Effector memory CD4-positive, alpha-beta T cell (primary cell): ENCODE measurements at places on chromosomes 16 and 17.

GRCh38 chr16:75304521-75305363 lies 53.3 kb upstream of the BCAR1 start:
- no peak for DNase-seq

DNA sequence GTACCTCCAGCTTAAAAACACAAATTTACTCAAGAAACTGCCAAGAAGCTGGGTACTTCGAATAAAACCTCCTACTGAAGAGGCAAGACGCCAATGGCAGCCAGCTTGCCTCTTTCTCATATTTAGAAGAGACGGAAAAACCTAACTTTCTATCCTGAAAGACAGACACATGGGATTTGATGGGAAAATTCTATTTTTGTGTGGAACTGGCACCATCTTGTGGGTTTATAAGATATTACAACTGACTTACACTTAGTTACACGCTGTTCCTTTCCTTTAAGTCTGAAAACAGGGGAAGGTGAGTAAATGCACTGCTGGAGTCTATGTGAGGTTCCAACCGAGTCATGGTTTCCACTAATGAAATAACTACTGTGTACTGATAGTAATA lies 10.3 kb downstream of the ZNF18 start:
- DNase-seq, result no peak

DNA sequence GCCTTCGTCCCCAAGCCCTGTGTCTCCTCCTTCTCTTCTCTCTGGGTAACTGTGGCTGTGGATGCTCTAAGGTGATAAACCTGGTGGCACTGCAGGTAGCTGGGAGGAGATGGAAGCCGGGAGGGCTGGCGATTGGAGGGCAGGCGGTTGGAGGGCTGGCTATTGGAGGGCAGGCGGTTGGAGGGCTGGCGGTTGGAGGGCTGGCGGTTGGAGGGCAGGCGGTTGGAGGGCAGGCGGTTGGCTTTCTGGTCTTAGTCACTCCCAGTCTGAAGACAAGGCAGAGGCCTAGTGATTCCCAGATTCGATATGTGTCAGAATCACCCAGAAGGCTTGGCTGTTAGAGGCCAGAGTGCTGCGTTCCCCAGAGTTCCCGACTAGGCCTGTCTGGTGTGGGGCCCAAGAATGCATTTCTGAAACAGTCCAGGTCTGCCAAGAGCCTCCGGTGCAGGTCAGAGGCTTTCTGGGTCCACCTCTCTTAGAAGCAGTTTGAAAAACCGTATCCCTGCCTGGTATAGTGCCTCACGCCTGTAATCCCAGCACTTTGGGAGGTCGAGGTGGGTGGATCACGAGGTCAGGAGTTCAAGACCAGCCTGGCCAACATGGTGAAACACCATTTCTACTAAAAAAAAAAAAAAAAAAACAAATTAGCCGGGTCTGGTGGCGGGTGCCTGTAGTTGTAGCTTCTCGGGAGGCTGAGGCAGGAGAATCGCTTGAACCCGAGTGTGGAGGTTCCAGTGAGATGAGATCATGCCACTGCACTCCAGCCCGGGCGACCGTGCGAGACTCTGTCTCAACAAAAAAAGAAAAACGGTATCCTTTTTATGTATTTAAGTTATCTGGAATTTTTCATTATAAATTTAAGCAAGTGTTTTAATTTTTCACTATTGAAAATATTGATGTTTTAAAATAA lies 59.7 kb downstream of the WDR45B start:
- no peak for DNase-seq

- DNase-seq, result no peak
These were observed 147.3 kb downstream of the PCTP start for GRCh38 chr17:55898195-55898594.

DNA sequence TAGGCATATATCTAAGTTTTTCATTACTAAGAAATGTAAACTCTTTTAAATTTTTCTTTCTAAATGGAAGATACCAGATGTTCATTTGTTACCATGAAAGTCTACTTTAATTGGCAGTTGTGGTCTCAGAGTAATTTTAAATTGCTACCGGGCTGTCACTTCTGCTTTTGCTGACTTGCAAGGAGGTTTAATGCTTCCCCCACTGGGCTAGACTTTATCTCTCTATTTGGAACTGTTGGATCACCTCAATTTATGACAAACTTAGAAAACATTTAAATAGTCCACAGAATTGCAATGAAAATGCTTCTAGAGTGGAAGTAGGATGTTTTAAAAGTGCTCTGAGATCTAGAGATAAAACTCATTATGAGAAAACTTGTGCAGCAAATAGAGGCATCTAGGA lies 479.8 kb upstream of the GOT2 start:
- no peak for DNase-seq

GRCh38 chr17:17370711-17371110 lies 67.5 kb downstream of the NT5M start:
- no peak for DNase-seq

DNA sequence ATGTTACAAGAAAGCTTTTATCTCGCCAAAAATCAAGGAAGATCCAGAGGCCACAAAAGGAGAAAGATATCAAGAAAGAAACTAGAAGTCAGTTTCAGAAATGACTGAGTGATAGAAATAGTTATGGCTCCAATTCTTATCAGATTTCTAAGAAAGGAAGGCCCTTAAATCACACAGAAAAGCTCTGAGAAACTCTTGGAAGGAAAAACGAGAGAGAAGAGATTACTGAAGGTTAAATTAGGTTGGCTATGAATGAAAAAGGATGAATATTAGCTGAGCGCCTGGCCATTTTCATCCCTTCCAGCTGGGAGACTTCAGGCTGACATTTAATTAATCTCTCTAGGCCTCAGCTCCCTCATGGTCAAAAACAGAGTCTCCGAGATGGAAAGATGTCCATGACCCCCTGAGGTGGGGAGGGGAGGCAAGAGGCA lies 72.3 kb downstream of the CYTH1 start:
- no peak for DNase-seq

DNA sequence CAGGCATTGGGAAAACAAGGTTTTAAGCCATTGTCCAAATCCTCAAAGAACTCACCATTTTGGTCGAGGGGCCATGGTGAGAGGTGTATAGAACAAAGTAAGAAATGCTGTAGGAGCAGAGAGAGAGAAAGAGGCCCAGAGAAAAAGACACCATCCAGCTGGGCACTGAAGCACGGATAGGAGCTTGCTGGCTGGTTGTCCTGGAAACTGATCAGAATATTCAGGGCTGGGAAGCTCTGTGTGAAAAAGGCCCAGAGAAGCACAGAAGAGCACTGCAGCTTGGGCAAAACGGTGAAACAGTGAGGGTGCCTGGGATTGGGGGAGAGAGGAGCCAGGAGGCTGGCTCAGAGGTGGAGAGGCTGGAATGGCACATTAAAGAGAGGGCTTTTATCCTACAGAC lies 16.5 kb downstream of the HS3ST3B1 start:
- DNase-seq, result no peak

GRCh38 chr17:57604771-57605674 lies 140.1 kb downstream of the CCDC182 start:
- no peak for DNase-seq

- no peak for DNase-seq
These were observed 93.9 kb downstream of the SDR42E1 start for GRCh38 chr16:81917375-81917774.

DNA sequence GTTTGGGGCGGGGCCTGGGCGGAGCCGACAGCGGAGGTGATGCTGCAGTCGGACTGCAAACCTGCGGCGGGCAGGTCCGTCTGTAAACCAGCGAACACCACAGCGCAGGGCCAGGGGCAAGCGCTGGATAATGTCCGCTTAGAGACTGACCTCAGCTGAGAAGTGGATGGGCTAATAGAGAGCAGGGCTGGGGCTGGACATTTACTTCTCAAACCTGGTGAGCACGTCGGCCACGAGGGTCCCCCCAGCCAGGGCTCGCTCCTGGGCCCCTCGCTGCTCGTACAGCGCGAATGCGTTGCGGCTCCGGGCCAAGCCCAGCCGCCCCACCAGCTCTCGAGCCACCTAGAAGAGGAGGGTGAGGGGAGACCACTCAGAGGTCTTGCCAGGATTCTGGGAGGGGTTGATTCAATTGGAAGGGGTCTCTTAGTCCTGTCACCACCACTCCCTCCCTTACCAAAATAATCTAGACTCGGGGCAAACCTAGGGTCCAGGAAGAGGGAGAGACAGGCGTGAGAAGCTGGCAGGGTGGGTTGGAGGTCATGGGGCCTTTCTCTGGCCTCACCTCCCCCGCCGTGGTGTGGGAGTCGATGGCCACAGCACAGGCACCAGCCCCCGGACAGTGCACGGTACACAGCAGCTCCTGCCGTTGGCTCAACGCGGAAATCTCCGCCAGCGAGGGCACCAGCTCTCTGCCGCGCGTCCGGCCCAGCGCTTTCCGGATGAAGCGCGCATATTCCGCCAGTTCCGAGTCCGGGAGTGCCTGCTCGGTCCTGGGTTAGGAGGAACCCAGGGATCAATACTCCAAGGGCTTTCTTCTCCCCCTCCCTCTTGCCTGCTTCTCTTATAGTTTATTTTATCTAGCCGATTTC lies 5.8 kb downstream of the PLEKHH3 start:
- DNase-seq, result no peak

DNA sequence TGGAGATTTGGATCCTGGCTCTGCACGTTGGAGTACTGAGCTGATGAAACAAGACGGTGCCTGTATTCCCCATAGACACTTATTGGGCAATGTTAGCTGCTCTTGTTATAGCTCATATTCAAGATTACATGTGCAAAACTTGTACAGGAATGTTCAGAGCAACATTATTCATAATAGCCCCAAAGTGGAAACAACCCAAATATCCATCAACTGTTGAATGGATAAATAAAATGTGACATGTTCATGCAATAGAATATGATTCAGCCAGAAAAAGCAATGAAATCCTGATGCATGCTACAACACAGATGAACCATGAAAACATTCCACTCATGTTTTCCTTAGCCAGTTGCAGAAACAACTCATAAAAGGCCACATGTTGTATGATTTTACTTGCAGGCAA lies 5.7 kb upstream of the SDR42E1 start:
- no peak for DNase-seq

DNA sequence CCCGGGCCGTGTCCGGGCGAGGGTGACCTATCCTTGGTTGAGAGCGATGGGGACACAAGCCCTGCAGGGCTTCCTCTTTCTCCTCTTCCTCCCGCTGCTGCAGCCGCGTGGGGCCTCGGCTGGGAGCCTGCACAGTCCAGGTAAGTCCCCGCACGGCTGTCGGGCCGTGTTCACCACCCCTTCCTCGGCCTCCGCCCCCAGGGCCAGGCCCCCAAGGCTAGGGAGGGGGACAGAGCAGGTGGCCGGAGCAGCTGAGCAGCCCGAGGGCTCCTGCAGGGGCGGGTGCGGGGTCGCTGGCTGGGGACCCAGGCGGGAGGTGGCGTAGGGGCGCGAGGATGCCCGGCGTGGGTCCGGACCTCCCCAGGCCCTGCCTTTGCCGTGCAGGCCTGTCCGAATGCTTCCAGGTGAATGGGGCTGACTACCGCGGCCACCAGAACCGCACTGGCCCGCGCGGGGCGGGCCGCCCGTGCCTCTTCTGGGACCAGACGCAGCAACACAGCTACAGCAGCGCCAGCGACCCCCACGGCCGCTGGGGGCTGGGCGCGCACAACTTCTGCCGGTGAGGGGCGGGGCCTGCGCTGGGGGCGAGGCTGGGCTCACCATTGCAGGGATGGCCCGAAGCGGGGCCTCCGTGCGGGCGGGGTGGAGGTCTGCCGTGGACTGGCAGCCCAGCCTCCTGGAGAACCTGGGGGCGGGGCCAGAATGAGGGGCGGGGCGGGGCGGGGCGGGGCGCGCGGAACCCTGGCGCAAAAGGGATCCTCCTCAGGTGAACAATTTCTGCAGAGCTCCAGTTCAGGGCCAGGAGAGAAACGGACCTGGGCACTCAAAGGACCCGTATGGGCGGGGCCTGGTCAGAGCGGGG lies 631 bp downstream of the KREMEN2 start:
- peak; percentile 50 for DNase-seq

GRCh38 chr17:43092901-43093300 lies 32.3 kb downstream of the BRCA1 start:
- DNase-seq, result no peak

- DNase-seq, result peak; percentile 77
These were observed 164.0 kb downstream of the LAT start for GRCh38 chr16:29148867-29149272.

DNA sequence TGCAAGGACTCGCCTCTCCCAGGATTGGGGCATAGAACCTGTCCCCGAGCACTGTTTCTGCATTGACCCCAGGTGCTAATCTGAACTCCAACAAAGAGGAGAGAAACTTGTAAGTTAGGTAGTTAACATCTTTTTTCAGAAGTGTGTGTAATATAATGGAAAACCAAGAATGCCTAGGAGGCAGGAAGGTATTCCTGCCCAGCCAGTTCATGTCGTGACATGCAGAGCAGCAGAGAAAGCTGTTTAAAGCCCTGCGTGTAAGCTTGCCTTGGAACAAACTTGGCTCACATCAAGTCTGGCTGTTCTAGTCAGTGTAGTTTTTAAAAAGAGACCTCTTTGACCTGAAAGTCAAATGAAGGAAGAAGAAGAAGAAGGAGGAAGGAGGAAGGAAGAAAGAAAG lies 2.1 kb upstream of the GNA13 start:
- DNase-seq, result no peak

GRCh38 chr17:55605705-55606487 lies 94.6 kb upstream of the SMIM36 start:
- DNase-seq, result no peak

- no peak for DNase-seq
These were observed 587 bp upstream of the DBF4B start for GRCh38 chr17:44707755-44708400.

DNA sequence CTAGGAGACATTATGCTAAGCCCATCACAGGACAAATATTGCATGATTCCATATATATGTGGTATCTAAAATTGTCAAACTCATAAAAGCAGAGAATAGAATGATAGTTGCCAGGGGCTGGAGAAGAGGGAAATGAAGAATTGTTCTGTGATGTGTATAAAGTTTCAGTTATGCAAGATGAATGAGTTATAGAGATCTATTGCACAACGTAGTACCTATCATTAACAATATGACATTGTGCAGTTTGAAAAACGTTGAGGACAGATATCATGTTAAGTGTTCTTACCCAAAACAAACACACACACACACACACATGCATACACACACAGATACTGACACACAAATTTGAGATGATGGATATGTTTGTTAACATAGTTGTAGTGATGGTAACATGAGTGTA lies 871.6 kb upstream of the GOT2 start:
- no peak for DNase-seq

DNA sequence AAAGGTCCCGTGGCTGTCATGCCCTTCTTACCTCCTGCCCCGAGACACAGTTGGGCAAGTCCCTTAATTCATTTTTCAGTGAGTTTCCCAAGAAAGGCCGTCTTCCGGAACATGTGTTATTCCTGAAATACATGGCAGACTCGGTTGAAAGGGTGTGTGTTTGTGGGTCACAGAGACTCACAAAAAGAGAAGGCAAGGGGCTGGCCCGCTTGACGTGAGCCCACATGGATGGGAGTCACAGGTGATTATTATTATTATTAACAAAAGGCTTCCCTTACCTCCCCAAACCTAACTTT lies 34.1 kb upstream of the CCR7 start:
- no peak for DNase-seq

GRCh38 chr17:8051831-8052230 lies 13.0 kb downstream of the ALOX15B start:
- DNase-seq, result no peak

GRCh38 chr17:28949185-28950016 lies 1.9 kb downstream of the PHF12 start:
- peak; percentile 27 for DNase-seq

GRCh38 chr17:29577385-29578211 lies 9.1 kb downstream of the TP53I13 start:
- DNase-seq, result no peak
